B cell (primary cell): ENCODE measurements at places on chromosomes 7 and 10.
A peak's percentile ranks its signal among the peaks of the same experiment; 100 is the strongest.

- DNase-seq: no peak
Measured at GRCh38 chr10:96548589-96548988, 34.9 kb upstream of the TLL2 start.

DNA sequence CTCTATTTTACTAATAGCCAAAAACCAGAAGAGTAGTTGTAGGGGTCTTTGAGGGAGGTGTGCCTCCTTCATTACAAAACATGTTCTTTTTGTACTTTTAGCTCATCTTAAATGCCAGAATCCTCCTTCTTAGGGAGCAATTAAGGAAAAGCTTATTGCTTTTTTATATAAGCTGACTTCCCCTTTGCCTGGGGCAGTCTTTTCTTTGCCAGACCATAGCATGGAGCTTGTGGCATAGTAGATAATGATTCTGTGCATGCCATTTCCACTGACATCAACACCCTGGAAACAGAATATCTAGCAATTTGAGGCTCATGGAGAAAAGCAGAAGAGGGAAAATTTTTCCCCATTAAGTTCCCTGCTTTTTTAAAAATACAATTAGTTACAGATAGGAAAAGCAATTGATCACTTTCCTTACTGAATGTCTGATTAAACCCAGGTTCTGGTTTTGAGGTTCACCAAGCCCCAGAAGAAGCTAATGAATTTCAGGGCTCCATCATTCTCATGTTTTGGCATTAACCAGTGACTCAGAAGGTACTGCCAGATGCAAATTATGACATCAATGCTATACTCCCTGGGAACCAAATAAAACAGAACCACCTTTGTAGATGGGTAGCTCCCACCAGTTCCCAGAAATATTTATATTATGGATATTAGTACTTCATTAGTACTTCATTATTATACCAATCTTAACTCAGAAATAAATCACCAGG is 410.6 kb downstream of the KCNMA1 start:
- DNase-seq: no peak

DNA sequence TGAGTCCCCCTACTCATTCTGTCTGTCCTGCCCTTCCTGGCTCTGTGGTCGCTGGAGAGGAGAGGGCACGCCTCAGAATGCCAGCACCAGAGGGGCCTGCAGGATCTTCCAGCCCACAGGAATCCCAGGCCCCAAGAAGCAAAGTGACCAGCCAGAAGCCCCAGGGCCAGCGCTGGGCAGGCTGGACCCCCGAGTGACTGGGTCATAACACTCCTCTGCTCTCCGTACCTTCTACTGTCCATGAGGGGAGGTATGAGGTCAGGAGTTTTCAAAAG is 102.6 kb upstream of the GPR26 start:
- DNase-seq: no peak

- DNase-seq: no peak
Measured at GRCh38 chr10:110544958-110545537, 22.4 kb upstream of the SMC3 start.

- DNase-seq: no peak
Measured at GRCh38 chr7:107742678-107743566, 1.0 kb upstream of the CBLL1 start.

DNA sequence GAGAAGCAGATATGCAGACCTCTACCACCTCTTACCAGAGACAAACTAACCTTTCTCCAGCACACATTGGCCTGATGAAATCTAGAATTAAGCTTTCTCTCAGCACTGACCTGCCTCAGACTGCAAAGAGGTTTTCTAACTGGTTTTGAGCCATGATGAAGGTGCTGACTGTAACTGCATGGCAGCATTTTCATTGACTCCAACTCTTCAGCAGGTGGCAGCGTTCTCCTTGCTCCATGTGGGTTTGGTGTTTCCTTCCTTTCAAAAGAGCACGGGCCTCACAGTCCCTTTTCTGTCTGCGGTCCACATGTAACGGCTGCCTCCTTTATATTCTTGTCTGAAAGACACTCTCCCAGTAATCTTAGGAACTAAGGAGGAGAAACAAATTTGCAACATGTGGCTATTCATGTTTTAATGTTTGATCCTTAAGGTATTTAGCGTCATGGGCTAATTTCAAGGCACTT is 12.6 kb downstream of the KLLN start:
- DNase-seq: peak; percentile 66

DNA sequence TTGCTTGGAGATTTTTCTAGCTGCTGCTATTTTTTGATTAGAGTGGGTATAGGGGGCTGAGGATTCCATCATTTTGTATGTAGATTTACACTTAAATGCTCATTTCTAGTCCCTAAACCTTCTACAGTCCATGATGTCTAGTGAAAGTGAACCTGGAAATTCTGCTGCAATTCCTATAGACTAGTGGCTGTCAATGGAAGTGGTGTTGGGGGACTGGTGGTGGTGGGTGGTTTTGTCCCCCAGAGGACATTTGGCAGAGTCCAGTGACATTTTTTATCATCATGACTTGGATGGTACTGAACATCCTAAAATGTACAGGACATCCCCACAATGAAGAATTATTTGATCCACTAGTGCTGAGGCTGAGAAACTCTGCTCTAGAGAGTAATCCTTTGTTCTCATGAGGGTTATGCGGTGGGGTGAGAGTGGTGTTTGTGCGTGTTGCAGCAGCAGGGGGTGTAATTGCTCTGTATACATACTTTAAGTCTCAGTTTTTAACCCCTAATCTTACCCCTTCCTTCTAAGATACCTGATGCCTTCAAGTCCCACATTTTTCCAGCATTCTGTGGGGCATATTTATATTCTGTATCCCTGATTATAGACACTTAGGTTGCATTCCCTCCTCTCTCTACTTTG is 35.0 kb downstream of the KIF11 start:
- peak; percentile 49 for DNase-seq

- no peak for DNase-seq
Measured at GRCh38 chr7:37045681-37046179, 321.4 kb upstream of the AOAH start.

DNA sequence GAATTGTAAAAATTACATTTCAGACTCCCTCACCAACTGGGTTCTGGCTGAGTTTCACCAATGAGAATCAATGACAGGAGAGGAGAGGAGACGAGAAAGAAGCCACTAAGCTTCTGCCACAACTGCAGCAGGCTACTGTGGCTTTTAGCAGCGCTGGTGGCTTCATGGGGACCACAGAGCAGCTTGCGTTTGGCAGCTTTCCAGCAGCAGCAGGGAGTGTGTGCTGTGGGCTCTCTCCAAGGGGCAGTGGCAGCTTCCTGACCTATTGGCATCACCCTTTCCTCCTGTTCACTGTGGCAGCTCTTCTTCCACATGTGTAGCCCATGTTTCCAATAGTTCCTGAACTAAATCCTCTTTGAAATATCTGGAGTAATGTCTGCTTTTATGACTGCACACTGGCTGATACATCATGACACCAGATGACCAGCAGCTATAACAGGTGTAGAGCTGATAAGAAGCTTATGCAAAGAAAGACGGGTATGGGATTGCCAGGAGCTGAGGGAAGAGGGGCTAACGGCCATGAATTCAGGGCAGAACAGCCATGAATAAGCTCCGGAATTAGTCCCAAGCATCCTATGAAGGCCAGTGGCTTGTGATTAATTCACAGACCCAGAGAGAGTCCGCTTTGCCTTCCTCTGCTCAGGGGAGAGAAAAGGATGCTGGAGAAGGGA is 46.8 kb downstream of the KCNH2 start:
- DNase-seq: no peak

DNA sequence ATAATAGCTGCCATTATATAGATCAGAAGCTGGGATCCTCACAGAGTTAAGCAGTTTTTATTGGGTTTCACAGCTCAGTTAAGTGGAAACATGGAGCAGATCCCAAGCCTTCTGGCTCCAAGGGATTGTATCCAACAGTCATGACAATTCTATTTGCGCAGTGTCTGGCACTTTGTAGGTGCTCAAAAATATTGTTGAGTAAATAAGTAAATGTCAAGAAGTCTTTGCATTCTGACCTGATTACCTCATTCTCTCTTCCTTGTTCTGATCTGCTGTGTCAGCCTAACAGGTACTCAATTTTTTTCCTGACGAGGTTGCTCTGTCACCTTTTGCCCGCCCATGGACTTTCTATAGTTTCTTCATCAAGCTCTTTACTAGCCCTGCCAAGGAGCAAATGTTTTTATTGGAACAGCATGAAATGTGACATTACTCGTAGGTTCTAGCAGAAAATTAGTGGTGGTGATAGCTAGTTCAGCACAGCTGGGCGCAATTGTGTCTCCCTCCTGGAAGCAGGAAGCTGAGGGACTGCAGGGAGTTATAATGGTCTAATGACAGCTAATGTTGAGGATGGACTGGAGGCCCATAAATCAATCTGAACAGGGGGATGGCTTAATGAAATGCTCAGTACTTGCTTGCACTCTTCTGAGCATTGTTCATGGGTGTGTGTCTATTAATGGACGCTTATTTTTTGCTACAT is 680.2 kb downstream of the CCSER2 start:
- DNase-seq: no peak

- DNase-seq: no peak
Measured at GRCh38 chr10:72329290-72330068, 25.2 kb downstream of the DNAJB12 start.

GRCh38 chr10:78140066-78140630 is 106.5 kb downstream of the RPS24 start:
- no peak for DNase-seq

- no peak for DNase-seq
Measured at GRCh38 chr7:80722616-80723195, 84.3 kb downstream of the CD36 start.

GRCh38 chr10:75126277-75126676 is 14.8 kb downstream of the SAMD8 start:
- no peak for DNase-seq

DNA sequence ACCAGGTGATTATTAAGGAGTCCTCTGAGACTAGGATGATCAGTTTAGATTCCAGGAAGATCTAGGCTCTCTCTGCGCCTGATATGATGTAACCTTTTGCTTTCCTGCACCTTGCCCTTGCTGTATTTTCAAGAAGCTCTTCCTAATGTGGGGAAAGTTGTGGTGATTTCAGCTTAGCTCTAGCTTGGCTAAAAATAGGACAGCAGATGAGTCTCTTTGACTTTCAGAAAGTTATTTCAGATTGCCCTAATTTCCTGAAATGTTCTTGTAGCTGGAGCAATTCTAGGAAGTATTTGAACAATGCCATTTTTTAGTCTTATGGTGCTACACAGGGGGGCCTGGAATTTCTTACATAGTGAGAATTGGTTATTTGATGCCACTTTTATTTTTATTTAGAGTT is 3.8 kb downstream of the LCOR start:
- no peak for DNase-seq

GRCh38 chr7:81684033-81684432 is 85.8 kb downstream of the HGF start:
- no peak for DNase-seq

DNA sequence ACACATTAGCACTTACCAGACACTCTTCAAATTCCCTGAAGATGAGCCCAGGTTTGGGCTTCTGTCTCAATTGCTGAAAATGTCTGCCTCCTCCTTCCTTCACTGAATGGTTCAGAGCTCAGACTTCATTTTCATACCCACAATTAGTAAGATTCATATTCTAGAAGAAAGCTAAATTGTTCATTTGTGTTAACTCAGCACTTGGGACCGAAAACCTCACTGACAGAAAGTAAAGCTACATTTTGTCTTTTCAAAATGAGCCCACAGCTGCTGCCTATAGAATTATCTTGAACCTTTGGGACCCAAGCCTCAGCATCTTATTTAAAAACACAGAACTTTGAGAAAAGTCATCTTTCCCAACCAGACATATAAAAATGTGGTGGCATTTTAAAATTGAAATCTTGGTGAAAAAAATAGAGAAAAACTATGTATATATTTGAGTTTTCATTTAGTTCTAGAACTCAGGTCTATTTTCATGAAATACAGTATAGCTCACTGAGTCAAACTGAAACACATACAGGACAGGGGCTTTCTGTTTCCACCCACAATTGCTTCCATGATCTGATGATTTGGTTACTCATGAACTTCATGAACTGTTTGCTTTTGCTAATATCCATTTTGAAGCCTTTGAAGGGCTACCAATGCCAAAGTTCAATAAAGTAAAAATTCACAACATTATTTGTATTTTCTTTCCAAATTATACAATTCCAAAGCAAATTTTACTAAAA is 119.1 kb upstream of the PFKP start:
- DNase-seq: no peak

DNA sequence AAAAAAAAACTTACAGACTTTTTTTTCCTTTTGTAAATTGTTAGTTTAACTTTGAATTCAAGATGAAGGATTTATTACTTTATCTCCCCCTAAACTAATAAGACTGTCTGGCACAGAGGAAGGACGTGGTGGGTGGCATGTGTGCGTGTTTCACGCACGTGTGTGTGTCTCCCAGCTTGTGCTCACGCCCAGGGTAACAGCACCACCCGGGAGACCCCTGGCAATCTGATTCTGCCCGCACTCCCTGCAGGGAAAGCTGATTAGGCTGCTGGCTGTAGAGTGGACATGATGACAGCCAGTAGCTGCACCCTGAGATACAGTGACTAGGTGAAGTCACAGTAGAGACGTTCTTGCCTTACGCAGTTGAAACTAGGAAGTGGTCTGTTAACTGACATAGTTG is 25.3 kb downstream of the WIPI2 start:
- no peak for DNase-seq

- no peak for DNase-seq
Measured at GRCh38 chr10:86706401-86706841, 38.1 kb downstream of the LDB3 start.

DNA sequence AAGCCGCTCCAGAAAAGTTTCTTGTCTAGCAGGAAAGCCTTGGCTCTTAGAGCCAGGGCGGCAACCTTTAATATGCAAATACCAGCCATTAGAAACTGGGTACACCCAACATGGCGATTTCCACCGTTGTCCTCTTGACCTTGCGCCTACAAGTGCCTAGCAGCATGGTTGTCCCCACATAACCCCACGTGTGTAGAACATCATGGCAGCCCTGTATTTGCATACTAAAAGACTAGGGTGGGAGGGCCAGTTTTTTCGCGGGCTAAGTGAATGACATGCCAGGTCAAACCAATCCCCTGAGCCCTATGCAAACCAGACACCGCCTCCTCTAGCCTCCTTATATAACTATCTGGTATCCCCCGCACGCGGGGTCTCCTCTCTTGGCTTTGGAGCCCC is 58.4 kb upstream of the FZD8 start:
- no peak for DNase-seq

DNA sequence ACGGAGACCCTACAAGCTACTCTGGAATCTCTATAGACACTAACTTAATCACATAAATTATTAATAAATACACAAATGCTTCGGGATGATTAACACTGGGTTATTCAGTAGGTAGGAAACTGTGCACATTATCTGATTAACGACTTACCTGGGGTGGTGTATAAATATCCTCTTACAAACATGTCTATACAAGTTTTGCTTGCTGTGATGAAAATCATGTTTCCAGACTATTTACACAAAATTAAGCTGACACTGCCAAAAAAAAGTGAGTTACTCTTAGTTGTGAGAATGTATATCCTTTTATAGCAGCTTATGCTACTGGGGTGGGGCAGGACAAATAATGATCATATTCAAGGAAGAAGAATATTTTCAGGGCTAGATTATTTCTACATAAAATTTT is 314.6 kb downstream of the C7orf25 start:
- no peak for DNase-seq

DNA sequence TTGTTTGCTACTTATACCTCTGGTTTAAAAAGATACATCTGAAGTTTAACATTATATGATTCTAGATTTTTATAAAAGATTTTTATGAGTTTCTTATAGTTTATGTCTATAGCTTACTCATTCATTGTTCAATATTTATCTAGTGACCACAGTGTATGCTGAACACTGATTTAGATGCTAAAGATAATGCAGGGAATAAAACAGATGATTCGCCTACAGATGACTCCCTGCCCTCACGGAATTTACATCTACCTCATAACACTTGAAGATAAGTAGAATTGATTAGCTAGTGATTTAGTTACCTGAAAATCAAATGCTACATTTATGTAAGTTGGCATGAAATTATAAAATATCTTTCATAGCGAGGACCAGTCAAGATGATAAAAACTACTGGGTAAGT is 105.8 kb downstream of the HIPK2 start:
- no peak for DNase-seq
